Kidney (tissue), 22 donors: ENCODE measurements at places on chromosomes 2 and 18.

- no peak overlapping the region for H3K4me3 ChIP-seq
- DNase-seq, result no peak
- H3K36me3 ChIP-seq, result no peaks in the 10 kb centered on the region
- no peak overlapping the region for H3K27ac ChIP-seq
- H3K4me1 ChIP-seq, result no peaks in the 10 kb centered on the region
Observed at GRCh38 chr2:72669121-72669520, 156.7 kb downstream of the EXOC6B start.

GRCh38 chr2:64115808-64116598, 28.2 kb downstream of the PELI1 start:
- no peaks in the 10 kb centered on the region for H3K36me3 ChIP-seq
- no peak overlapping the region for H3K4me3 ChIP-seq
- DNase-seq, result no peak
- H3K4me1 ChIP-seq, result peaks cover 10% of the 10 kb centered on the region
- H3K27me3 ChIP-seq, result no peaks in the 10 kb centered on the region

DNA sequence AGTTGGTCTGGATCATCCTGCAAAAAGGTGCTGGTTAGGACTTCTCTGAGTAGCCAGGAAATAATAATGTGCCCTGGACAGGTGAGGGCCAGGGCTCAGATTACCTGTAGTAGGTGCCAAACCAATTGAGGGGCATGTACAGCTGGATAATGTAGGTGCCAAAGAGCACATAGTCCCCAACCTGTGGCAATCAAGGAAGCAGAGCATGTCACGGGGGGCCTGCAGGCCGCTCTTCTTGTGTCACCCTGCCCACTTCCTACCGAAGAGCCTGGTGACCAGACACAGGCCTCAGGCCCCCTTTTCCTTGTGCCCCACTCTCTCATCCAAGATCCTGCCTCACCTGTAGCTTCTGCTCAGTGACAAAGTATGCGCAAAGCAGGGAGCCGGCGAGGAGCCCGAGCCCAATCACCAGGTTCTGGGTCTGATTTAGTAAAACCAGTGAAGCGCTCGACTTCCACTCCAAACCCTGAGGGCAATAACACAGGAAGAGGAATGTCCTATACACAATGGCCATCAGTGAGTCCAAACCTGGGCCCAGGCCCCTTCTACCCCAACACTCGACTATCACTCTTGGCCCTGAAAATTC, 5.2 kb downstream of the ABCB6 start:
- no peaks in the 10 kb centered on the region for H3K27me3 ChIP-seq
- H3K27ac ChIP-seq, result no peak overlapping the region
- no peak for DNase-seq

GRCh38 chr18:11310476-11311086, 161.2 kb upstream of the PIEZO2 start:
- peak; percentile 47 for DNase-seq
- no peaks in the 10 kb centered on the region for H3K36me3 ChIP-seq
- H3K27ac ChIP-seq, result no peak overlapping the region
- H3K27me3 ChIP-seq, result no peaks in the 10 kb centered on the region
- no peaks in the 10 kb centered on the region for H3K4me1 ChIP-seq

GRCh38 chr18:48552130-48552529, 13.3 kb downstream of the CTIF start:
- H3K4me1 ChIP-seq, result peaks cover 11% of the 10 kb centered on the region
- H3K27ac ChIP-seq, result no peak overlapping the region
- no peaks in the 10 kb centered on the region for H3K36me3 ChIP-seq
- no peak for DNase-seq
- no peaks in the 10 kb centered on the region for H3K27me3 ChIP-seq

DNA sequence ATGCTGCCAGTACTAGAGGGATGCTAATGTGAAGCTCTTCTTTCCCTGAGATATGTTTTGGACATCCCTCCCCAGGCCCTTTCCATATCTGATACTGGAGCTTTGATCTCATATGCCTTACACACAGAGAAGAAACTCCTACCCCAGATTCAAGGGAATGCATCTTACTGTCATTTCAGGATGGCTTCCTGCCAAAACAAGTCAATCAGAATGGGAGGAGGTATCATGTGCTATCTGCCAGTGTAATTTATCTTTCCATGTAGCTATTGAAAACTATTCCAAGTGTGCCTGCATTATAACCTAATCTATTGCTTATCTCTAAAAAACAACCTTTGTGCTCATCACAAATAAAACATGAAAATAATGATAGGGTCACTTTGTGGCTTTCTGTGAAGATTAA, 269.9 kb upstream of the SETBP1 start:
- H3K36me3 ChIP-seq, result no peaks in the 10 kb centered on the region
- no peak overlapping the region for H3K27ac ChIP-seq
- no peaks in the 10 kb centered on the region for H3K4me1 ChIP-seq
- H3K4me3 ChIP-seq, result no peak overlapping the region
- no peaks in the 10 kb centered on the region for H3K27me3 ChIP-seq

- H3K4me1 ChIP-seq, result no peaks in the 10 kb centered on the region
- no peak overlapping the region for H3K4me3 ChIP-seq
- H3K36me3 ChIP-seq, result no peaks in the 10 kb centered on the region
Observed at GRCh38 chr18:3086871-3087270, 73.9 kb upstream of the LPIN2 start.

- peaks cover 8% of the 10 kb centered on the region for H3K36me3 ChIP-seq
- no peaks in the 10 kb centered on the region for H3K27me3 ChIP-seq
- no peak overlapping the region for H3K4me3 ChIP-seq
- no peaks in the 10 kb centered on the region for H3K4me1 ChIP-seq
- no peak overlapping the region for H3K27ac ChIP-seq
- DNase-seq, result no peak
Observed at GRCh38 chr2:45542013-45542412, 69.1 kb downstream of the SRBD1 start.

DNA sequence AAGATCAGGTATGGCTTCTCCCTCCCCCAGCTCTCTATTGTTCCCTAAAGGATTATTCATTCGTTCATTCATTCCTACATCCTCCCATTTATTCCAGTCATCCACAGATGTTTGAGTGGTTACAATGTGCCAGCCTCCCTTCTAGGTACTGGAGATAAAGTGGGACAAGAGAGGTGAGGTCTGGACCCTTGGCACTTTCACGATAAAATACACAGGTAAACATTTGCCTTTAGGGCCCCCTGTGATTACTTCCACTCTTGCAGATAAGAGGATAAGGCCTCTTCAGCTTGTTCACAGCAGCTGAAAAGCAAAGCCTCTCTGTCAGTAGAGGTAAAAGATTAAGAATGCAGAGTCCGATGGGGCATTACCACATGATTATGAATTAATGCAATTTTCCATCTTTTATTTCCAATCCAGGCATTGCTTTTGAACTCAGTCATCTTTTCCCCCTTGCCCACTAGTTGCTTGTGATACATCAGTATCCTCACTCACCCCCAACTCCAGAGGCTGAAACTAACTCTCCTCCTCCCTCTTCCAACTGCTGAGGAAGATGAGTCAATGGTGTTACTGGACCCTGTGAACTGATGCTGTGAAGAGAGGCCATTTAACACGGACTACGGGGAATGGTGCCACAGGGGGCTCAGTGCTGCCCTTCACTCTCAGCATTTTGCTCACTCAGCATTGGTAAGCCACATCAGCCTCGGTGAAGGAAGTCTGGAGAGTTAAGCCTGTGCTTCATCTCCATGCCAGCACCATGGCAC, 1.1 kb upstream of the DPP4 start:
- peaks cover 6% of the 10 kb centered on the region for H3K4me1 ChIP-seq
- H3K36me3 ChIP-seq, result no peaks in the 10 kb centered on the region
- H3K27me3 ChIP-seq, result no peaks in the 10 kb centered on the region
- no peak for DNase-seq
- H3K27ac ChIP-seq, result no peak overlapping the region
- H3K4me3 ChIP-seq, result no peak overlapping the region

DNA sequence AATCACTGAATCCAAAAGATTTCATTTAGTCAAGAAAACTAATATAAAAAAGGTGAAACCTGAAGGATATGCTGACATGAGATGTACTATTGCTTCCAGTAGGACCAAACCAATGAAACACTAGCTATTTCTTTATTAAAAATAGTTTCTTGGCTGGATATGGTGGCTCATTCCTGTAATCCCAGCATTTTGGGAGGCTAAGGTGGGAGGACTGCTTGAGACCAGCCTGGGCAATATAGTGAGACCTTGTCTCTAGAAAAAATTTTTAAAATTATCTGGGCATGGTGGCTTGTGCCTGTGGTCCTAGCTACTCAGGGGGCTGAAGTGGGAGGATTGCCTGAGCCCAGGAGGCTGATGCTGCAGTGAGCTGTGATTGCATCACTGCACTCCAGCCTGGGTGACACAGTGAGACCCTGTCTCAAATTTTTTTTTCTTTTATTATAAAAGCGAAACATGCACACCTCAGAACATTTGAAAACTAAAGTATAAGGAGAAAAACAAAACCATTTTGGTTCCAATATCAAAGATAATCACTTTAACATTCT, 266.2 kb downstream of the TGIF1 start:
- no peaks in the 10 kb centered on the region for H3K36me3 ChIP-seq
- no peak overlapping the region for H3K27ac ChIP-seq
- H3K4me1 ChIP-seq, result peaks cover 11% of the 10 kb centered on the region
- no peak overlapping the region for H3K4me3 ChIP-seq

DNA sequence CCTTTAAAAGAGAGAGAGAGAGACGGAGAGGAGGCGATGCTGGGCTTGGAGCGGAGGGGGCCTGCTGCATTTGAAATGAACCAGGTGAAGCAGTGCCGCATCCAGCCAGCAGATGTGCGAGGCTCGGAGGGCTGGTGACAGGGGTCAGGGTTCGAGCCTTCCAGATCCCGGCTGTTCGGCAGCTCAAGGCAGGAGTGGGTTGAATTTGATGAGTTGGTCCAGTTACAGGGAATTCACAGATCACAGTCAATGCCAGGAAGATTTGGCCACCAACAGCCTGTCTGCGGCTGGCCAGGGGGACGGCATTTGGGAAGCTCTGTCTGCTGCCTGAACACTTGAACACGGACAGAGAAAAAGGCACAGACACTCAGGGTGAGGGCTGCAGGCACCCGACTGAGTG, 48.6 kb downstream of the PTGR3 start:
- H3K4me3 ChIP-seq, result no peak overlapping the region
- no peaks in the 10 kb centered on the region for H3K4me1 ChIP-seq
- no peaks in the 10 kb centered on the region for H3K36me3 ChIP-seq

- H3K4me3 ChIP-seq, result no peak overlapping the region
- H3K4me1 ChIP-seq, result no peaks in the 10 kb centered on the region
- H3K27ac ChIP-seq, result no peak overlapping the region
- no peaks in the 10 kb centered on the region for H3K27me3 ChIP-seq
- DNase-seq, result no peak
- H3K36me3 ChIP-seq, result peaks cover 13% of the 10 kb centered on the region
Observed at GRCh38 chr2:117828870-117829269, 14.4 kb downstream of the DDX18 start.

DNA sequence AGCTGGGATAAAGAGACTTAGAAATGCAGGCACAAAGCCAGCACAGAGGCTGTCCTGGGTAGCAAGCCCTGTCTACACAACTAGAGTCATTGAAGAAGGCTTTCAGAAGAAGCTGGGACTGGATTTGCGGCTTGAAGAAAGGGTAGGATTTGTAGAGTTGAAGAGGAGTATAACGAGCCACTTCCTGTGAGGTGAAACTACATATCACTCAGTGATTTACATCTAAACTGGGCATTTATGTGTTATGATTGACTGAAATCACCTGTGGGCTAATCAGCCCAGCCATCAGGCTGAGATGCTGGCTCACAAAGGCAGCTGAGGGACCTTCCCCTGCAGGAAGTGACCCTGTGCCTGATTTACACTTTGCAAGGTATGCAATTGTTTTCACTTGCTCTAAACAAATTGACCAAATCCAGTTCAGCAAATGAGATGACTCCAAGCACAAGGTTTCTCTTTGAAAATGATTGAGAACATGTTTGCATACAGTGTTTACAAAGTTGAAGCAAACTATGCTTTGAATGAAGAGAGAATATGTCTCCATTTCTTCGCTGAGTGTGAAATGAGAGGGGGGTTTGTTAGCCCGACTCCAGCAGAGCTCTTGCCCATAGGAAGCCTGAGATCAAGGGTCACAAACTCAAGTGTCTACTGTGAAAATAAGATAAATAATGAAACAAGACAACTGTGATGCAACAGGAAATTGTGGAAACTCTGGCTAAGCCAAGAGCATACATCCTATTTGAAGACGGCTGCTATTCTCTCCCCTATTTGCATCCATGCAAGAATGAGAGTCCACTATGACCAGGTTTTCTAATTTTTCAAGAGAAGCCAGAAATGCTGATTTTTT, 69.3 kb upstream of the HK2 start:
- H3K36me3 ChIP-seq, result no peaks in the 10 kb centered on the region
- H3K27me3 ChIP-seq, result no peaks in the 10 kb centered on the region
- DNase-seq, result no peak
- H3K4me3 ChIP-seq, result no peak overlapping the region
- peaks cover 4% of the 10 kb centered on the region for H3K4me1 ChIP-seq

DNA sequence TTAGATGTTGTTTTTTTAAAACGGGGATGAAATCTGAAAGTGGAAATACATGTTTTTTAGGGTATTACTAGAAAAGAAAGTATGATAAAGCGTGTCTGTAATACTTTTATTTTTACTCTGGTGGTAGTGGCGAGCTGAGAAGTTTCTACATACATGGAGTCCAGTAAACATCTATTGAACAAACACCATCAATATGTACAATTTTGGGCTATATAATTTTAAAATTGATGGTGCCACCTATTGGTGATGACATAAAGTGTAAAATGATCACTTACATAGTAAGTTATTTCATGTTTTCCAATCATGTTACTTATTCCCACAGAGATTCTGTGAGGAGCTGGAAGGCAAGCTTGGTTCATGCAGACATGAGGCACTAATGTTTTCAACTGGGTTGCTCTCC, 31.5 kb upstream of the NFE2L2 start:
- H3K27me3 ChIP-seq, result no peaks in the 10 kb centered on the region
- no peaks in the 10 kb centered on the region for H3K4me1 ChIP-seq
- H3K4me3 ChIP-seq, result no peak overlapping the region
- no peak for DNase-seq

- no peak overlapping the region for H3K4me3 ChIP-seq
- H3K36me3 ChIP-seq, result no peaks in the 10 kb centered on the region
- no peaks in the 10 kb centered on the region for H3K4me1 ChIP-seq
- H3K27ac ChIP-seq, result no peak overlapping the region
- DNase-seq, result no peak
- H3K27me3 ChIP-seq, result no peaks in the 10 kb centered on the region
Observed at GRCh38 chr2:217958884-217959225, 43.9 kb downstream of the TNS1 start.

- H3K36me3 ChIP-seq, result no peaks in the 10 kb centered on the region
- H3K27me3 ChIP-seq, result no peaks in the 10 kb centered on the region
- no peak overlapping the region for H3K4me3 ChIP-seq
- no peaks in the 10 kb centered on the region for H3K4me1 ChIP-seq
- no peak for DNase-seq
Observed at GRCh38 chr2:191910518-191910917, 63.6 kb upstream of the CAVIN2 start.

GRCh38 chr2:3042601-3043585, 334.7 kb downstream of the EIPR1 start:
- H3K27ac ChIP-seq, result no peak overlapping the region
- H3K4me3 ChIP-seq, result no peak overlapping the region
- no peaks in the 10 kb centered on the region for H3K27me3 ChIP-seq
- DNase-seq, result peak; percentile 10
- peaks cover 3% of the 10 kb centered on the region for H3K36me3 ChIP-seq

- DNase-seq, result no peak
- H3K4me1 ChIP-seq, result no peaks in the 10 kb centered on the region
- no peaks in the 10 kb centered on the region for H3K36me3 ChIP-seq
Observed at GRCh38 chr18:4444306-4444705, 10.8 kb downstream of the DLGAP1 start.
